ENCODE measurements at places on chromosomes 1 and 21.

GRCh38 chr21:25626757-25627156, 12.3 kb upstream of the JAM2 start:
- DNase-seq, result no peak

DNA sequence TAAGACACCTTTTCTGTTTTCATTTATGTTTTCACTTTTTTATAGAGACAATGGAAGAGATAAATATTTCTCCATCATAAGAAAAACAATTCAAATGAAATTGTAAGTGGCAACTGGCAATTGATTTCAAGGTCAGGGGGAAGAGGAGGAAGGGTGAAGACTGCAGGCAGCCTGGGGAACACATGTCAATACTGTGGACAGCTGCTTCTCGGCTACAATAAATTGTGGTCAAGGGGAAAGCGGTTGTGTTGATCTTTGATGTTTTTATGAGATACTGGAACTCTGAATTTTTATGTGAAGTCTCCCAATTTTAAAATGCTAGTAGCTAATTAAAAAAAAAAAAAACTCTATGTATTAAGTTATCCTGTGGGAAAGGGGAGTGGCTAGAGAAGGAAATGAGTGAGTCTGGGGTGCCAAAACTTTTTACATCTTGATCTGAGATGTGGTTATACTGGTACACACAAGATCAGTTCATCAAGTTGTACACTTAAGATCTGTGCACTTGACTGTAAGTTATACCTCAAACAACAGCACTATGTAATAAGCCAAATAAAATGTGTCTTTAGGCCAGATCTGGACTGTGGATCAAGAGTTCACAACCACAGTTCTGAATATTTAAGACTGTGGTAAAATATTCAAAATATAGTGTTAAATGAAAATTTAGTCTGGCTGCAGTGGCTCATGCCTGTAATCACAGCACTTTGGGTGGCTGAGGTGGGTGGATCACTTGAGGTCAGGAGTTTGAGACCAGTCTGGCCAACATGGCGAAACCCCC, 18.0 kb downstream of the SSX2IP start:
- no peak for DNase-seq

DNA sequence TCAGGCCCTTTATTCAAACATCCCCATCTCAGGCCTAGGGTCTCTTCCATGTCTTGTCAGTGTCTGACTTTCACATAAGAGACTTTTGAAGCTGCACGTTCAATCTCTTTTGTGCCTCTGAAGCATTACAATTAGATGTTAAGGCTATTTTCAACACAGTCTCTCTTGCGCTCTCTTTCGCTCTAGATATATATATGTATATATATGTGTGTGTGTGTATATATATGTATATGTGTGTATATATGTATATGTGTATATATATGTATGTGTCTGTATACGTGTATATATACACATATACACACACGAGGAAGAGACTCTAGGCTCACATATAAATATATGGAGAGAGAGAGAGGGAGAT, 162.5 kb upstream of the RNPC3 start:
- no peak for DNase-seq

GRCh38 chr1:222240536-222241181, 307.2 kb downstream of the HHIPL2 start:
- DNase-seq, result no peak

GRCh38 chr1:217418269-217419193, 212.4 kb downstream of the GPATCH2 start:
- DNase-seq, result no peak

GRCh38 chr1:54003249-54003646, 14.7 kb downstream of the LDLRAD1 start:
- DNase-seq, result no peak

- no peak for DNase-seq
These were observed 26.9 kb downstream of the LBR start for GRCh38 chr1:225400968-225401367.

- DNase-seq, result no peak
These were observed 237.7 kb downstream of the SEC16B start for GRCh38 chr1:177732178-177732577.

DNA sequence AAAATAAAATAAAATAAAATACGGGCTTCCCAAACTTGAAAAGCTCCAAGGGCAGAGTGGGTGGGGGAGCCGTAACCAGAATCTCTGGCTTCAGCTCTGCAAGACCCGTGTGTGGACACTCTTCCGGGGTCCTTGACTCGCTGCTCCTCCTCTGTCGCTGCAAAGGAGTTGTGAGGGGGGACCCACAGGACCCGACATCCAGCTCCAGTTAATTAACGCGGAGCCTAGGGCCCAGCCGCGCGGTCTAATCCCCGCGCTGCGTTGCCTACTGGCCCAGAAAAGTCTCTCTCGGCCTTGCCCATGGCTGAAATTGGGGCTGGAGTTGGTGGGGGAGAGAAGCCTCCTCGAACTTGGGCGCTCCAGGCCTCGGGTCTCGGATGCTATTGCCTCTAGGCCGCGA, 1.8 kb downstream of the LMX1A start:
- DNase-seq, result no peak

GRCh38 chr1:112743174-112744008, 28.3 kb upstream of the PPM1J start:
- DNase-seq, result no peak

DNA sequence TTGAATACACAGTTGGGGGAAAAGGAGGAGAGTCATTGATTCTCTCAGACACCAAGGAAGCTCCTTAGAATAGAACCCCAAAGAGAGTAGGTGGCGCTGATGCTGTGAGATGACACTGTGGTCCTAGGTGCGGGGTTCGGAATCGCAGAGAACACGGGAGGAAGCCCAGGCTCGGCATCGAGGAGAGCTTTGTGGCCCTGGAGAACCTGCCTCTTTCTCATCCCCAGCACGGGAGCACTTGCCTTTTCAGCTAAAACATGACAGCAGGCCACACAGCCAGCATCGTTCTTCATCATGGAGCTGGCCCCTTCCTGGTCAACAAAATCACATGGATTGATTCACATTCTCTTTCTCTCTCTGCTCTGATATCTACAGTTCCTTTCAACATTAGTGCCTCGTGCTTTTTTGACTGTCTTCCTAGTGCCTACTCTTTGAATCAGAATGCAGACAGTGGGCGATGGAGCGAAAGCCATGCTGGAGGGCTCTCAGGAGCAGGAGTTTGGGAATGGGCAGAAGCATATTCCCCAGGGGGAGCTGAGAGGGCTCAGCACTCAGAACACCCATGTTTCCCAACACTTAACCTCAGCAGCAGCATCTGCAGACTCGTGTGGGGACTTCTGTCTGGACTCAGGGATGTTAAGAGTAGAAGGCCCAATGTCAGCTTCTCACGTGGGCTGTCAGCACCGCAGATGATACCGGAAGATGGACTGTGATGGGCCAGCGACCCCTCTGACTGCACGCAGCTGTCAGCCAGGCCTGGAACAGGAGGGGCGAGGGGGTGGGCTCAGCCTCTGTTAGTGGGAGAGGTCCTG, 539.4 kb downstream of the KIF26B start:
- no peak for DNase-seq

DNA sequence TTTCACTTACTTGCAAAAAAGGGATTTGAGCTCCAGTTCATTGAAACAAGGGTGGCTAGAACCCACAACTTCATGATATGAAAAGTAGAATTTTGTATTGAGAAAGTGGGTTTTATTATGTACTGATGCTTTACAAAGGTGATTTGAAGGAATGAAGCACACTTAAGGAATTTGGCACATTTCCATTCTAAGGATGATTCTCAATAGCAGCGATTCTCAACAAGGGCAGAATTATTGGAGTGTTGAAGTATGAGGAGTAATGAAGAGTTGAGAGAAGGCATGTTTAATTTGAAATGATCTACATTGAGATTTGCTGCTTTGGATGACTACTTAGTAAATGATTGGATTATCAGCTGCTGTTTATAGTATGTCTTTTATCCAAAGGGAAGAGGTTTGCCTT, 54.7 kb downstream of the FNBP1L start:
- DNase-seq, result no peak

DNA sequence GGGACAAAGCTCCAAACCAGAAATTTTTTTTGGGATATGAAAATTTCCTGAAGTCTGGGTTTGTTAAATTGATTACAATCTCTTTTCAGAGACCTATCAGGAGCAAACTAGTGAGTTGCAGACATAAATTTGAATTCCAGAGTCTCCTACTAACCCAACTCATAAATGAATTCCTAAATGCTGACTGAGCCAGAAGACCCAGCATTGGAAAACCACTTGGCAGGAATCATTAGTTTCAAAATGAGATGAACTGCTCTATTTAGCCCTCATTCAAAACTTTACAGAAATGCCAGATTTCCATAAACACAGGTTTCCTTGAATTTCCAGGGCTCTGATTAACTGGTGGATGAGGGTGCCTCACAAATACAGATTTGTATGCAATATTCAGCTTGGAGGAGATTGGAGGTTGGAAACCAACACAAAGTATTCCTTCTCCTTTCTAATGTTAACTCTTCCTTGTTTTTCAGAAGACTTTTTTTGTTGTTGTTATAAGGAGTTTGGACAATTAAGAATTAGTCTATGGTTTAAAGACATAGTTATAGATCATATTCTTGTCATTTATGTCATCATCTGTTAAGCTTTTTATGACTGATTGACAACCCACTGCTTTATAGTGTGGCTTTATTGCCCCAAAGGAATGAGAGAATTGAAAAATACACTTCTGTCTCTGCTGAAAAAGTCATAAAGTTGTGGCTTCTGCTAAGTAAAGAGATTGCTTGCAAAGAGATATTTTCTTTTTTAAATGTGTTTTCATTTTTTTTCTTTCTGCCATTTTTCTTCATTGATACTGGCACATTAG, 222.8 kb downstream of the HLX start:
- DNase-seq, result no peak

All from activated CD4-positive, CD25-positive, alpha-beta regulatory T cell (primary cell).